ENCODE measurements at places on chromosomes 12 and 14. TPM values are rescaled to one million over a fixed set of nuclear protein-coding genes. Genes with fewer than 3 reads are reported as not detected.

Gene ABCC9
- 0.11 TPM for total RNA-seq

Gene PTPRR
- 8.8 TPM for total RNA-seq

Gene RPGRIP1
- total RNA-seq, result 0.31 TPM

Gene RERG
- 4.3 TPM for total RNA-seq

Gene DNAI7
- 0.29 TPM for total RNA-seq

Gene CCDC196
- total RNA-seq, result not detected

Gene SPX
- 0.11 TPM for total RNA-seq

GRCh38 chr12:25416516-25416915 lies 136.6 kb downstream of the LMNTD1 start:
- no peak for DNase-seq

DNA sequence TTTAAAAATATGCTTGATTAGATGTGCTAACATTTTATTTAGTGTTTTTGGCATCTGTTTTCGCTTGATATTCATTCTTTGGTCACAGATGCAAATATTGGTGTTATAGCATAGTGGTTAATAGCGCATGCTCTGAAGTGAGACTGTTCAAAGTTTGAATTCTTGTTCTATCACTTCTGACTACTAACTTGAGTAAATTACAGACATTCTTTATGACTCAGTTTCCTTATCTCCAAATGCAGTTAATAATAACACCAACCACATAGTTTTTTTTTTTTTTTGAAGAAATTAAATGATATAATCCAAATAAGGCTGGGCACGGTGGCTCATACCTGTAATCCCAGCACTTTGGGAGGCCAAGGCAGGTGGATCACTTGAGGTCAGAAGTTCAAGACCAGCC lies 81.0 kb downstream of the TMX1 start:
- no peak for DNase-seq

DNA sequence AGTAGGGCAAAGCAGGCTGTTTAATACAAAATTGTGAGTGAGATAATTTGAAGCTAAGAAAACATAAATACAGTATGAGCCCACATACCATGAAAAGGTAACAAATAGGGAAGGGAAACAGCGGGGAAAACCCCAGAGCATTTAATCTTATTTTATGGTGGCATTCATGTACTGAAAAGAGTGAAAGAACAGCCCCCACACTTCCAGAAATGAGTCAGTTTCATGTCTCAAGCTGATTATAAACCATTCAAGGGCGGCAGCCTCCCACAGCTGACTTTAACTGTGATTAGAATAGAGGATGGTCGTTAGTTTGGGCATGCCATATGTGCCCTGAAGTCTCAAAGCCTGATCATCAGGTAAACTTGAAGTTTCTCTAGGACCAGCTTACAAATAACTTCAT lies 64.5 kb downstream of the FOXG1 start:
- DNase-seq, result no peak

GRCh38 chr14:101681795-101682194 lies 79.7 kb upstream of the PPP2R5C start:
- no peak for DNase-seq

DNA sequence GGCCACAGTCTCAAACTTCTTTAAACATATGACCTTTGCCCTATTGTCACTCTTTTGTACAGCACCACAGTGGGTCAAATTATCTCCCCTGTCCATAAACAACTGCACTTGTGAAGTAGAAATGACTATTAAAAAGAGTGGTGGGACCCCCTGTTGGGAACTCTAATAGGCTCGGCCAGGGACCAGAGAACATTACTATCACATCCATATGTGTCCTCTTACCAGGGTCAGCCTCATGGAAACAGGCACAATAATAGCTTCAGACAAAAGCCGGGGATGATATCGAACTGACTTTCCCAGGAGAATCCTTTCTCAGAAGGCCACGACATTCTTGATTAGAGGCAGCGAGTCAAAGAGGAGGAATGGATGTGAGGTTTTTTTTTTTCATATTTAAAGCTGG lies 96.6 kb downstream of the NKX2-1 start:
- no peak for DNase-seq

GRCh38 chr12:106740818-106741217 lies 33.7 kb upstream of the RIC8B start:
- no peak for DNase-seq

- no peak for DNase-seq
Observed at GRCh38 chr14:68440820-68441219, 352.0 kb downstream of the ZFP36L1 start.

GRCh38 chr14:65226824-65227604 lies 124.7 kb upstream of the MAX start:
- no peak for DNase-seq

DNA sequence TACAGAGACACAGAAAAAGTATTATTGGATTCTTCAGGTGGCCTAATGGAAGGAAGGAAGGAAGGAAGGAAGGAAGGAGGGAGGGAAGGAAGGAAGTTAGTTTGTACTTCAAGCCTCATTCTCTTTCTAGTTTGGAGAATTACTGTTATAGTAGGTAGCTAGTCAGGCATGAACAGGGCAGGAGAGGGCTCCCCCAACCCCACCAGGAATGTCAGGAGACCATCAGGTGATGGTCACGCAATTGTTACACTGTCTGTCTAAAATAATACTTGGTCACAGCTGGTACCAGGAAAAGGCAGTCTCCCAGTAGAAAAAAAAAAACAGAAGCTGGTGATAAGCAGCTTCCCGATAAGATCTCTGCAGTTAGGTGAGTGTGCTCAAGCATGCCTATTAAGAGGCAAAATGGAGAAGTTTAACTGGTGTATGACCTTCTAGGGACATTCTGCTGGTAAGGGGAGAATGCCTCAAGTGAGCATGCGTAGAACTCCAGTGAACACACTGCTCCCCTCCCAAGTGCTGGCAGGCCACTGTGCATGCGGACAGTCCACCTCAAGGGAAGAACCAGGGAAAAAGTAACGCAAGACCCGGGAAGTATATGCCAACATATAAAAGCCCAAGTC lies 358.4 kb upstream of the SOX5 start:
- no peak for DNase-seq

GRCh38 chr12:80222261-80222660 lies 122.9 kb downstream of the OTOGL start:
- no peak for DNase-seq

GRCh38 chr12:31524791-31525495 lies 66.0 kb downstream of the DENND5B start:
- DNase-seq, result no peak

DNA sequence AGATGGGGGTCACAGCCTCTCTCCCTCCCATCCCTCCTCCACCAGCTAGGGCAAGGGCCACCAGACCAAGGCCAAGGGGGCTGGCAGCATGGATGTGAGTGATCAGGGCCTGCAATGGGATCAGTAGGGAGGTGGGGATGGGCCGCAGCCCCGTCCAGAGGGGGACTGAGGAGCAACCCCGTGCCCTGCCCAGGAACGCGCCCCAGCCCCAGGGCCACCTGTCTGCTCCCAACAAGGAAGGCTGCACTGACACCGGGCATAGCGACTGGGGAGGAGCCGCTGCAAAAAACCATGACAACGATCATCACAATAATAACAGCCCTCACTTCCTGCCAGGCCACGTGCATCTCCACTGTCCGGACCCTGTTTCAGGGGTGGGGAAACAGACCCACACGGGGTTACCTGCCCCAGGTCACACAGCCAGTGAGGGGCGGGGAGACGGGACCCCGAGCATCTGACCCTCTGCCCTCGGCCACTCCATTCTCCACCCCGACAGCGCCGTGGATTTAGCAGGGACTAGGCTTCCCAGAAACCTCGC lies 24.3 kb downstream of the NCOR2 start:
- DNase-seq, result no peak

DNA sequence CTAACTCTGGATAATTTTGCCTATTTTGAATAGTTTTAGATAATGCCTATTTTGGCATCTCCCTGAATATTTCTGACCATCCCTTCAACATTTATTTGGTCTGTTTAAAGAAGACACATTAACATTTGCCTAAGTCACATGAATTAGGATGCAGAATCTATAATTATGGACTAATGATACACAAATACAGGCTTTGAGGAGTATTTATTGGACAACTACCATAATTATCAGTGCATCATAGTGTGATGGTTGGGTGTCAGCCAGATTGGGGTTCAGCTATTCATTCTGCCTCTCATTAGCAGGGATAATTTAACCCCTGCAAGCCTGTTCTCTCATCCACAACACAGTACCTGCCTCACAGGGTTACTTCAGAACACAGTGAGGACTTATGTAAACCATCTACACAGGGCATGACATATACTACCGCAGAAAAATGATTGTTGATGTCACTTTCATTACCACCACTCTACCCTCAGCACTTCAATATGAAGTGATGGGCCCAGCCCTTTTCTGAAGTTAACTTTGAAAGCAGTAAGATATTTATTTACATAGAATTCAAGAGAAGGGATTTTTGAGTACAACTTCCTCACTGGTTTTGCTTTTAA lies 14.4 kb downstream of the PRKCH start:
- no peak for DNase-seq

DNA sequence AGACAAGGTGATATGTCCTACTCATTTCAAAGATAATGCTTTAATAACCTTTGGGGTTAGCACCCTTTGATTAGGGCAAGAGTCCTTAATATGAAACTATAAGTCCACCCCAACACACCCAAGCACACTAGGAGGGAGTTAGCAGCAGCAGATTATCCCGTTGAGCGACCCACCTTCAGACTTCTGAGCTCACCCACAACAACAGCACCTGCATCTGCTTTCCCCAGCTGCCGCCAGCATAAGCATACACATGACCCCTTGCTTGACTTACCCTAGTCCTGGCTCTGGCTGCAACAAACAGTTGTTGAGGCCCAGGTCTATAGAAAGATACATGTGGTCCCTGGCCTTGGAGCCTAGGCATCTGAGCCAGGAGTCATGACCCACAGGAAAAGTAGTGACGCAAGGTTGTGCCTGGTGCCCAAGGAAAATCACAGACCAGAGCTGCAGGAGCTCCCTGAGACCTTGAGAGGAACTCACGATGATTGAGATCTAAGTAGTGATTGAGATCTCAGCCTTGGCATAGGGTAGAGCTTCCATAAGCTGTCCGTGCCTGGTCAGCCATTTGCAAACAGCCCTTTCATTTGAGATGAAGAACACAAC lies 19.0 kb downstream of the ZDHHC22 start:
- no peak for DNase-seq

DNA sequence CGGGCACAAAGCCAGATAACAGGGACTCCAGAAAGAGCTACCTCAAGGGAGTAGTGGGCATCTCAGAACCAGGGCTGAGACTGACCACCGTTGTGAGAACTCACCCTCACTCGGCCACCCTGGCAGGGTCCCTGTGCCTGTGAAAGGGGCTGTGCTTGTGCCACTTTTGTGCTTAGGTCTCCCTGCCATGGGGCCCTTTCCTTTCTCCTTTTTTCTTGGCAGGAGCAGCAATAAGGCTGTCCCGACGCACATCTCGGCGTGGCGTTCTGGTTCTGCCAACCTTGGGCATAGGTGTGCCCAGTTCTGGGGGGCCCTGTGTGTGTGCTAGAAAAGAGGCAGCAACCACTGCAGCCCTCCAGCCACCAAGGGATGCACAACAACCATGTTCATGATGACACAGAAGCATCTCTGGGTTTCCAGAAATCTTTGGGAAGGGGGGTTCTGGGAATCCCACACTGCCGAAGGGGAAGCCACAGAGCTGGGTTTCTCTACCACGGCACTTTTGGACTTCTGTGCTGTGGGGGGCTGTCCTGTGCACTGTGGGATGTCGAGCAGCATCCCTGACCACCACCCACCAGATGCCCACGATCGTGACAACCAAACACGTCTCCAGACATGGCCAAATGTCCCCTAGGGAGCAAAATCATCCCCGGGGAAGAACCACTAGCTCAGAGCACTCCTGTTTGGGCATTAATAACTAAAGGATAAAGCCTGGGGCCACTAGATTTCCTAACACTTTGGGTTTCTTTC lies 13.1 kb upstream of the TMEM119 start:
- DNase-seq, result no peak

- peak; percentile 57 for DNase-seq
Observed at GRCh38 chr12:52037248-52037861, 13.9 kb upstream of the NR4A1 start.

- no peak for DNase-seq
Observed at GRCh38 chr12:87439990-87440827, 589.0 kb downstream of the C12orf50 start.

DNA sequence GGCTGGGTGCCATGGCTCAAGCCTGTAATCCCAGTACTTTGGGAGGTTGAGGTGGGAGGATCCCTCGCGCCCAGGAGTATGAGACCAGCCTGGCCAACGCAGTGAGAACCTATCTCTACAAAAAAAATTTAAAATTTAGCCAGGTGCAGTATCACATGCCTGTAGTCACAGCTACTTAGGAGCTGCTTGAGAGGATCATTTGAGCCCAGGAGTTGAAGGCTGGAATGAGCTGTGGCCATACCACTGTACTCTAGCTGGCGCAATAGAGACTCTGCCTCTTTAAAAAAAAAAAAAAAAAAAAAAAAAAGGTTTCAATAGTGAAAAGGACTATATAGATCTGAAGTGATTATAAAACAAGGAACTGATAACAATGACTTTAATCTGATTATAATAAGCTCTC lies 13.5 kb downstream of the PSMA3 start:
- no peak for DNase-seq

DNA sequence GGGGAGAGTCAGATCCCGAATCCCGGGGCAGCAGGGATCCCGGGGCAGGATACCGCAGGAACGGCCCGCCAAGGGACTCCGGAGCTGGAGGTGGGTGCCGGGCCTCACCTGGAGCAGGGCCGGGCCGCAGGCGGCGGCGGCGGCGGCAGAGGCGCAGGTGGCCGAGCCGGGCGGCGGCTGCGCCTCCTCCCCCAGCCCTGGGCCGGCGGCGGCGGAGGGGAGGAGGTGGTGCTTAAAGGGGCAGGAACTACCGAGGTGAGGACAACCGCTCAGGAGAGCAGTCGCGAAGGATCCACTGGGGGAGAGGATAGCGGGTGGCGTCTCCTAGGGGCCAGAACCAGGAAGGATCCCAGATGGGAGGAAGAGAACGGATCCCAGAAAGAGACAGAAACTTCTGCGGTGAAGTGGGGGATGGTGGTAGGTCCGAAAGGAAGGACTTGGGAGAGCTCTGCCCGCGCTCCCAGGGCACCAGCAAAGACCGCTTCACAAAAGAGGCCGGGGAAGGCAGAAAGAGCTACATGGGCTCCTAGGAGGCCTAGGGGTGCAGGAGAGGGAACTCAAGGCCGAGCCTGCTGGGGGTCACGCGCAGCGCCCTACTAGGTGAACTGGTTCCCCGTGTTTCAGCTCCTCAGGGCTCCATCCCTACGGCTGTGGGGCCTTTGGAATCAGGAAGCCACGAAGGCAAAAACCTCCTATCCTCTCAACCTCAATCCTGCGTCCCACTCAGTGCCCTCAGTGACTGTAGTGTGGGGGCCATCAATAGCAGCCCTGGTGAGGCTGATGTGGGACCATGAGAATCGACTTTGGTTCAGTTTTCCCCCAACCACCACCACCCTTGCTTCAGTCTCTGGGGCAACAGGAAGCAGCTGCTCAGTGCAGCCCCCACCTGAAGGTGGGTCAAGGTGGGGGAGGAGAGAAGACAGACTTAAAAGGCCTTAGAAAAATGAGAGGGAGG lies 5.0 kb upstream of the BAZ2A start:
- DNase-seq, result peak; percentile 93

GRCh38 chr12:10190558-10191388 lies 11.9 kb downstream of the TMEM52B start:
- DNase-seq, result peak; percentile 55

- DNase-seq, result no peak
Observed at GRCh38 chr12:125198652-125199051, 133.4 kb downstream of the AACS start.

GRCh38 chr14:84006643-84007155 lies 1523.2 kb upstream of the FLRT2 start:
- DNase-seq, result no peak
